Stimulated activated naive CD4-positive, alpha-beta T cell (primary cell): ENCODE measurements at places on chromosomes 7 and 10.

DNA sequence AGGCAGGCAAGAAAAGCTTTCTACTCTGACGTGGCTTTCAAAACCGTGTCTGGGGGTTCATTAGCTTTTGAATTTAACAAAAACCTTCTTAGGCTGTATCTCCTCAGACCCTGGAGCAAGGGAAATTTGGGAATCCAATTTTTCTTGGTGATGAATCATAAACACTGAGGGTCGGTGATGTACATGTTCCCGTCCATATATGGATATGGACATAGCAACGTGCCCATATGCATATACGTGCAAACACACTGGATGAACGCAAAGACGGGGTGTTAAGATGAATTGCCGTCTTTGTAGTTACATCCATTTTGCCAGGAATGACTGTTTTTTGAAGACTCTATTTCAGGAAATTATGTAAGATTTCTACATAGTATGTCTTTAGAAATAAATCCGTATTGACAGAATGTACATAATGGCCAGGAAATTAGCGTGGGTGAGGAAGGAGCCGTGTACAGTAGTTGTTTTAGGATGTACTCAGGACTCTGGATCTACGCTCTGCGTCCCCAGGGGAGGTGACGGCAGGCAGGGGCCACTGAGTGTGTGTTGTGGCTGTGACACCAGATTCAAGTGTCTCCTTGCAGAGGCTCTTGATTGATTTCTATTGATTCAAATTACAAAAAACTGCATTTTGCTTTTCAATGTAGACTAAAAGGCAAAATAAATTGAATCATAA lies 238.2 kb downstream of the DNAJB6 start:
- no peak for DNase-seq

DNA sequence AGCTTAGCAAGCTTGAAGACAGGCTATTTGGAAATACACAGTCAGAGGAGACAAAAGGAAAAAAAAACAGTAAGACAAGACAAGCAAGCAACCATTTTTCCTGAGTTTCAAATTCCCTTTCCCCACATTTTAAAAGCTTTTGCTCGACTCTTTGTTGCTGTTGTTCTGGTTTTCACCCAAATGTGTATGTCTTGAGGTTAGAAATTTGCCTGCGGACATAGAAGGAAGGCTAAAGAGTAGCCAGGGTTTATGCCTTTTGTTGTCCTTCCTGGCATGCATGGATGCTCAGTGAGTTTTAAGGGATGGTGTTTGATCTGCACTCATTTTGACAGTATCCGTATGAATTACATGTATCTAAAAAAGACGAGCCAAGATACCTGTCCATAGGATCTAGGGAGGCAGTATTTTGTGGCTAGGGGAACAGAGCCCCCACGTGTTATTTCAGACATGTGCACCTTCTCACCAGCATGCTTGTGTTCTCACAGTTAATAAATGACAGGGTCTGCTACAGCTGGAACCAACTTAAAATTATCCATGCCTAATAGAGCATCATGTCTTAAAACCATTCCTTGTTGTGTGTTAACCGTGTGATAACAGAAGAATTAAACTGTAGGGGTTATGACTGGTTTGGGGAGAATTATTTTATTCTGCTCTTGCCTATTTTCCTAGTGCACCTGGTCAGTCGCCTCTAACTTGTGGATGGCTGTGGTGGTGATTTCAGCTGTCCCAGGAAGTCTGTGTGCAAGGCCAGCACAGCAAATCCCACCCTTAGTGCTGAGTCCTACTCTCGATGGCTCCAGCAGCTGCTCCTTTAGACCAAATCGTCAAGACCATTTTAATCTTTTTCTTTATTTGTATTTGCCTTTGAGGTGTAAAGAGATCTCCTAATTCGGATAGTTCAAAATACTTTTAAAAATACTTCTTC lies 9.1 kb downstream of the WIPF3 start:
- DNase-seq: no peak

DNA sequence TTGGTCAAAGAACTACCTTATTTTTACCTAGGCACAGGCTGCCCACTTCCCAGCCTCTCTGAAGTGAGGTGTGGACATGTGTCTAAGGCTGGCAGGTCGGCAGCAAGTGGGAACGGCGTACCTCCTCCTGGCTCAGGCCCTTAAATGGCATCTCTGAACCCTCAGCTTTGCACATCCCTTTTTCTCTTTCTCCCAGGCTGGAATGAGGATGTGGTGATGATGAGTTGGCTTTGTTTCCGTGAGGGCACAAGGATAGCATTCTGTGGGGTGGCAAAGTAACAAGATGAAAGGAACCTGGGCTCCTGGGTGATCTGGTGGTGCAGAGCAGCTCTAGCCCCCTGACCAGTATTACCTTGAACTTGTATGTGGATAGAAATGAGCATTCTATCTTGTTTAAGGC lies 196.8 kb downstream of the REEP3 start:
- no peak for DNase-seq

- DNase-seq: no peak
Measured at GRCh38 chr10:75426880-75427279, 4.5 kb upstream of the LRMDA start.

DNA sequence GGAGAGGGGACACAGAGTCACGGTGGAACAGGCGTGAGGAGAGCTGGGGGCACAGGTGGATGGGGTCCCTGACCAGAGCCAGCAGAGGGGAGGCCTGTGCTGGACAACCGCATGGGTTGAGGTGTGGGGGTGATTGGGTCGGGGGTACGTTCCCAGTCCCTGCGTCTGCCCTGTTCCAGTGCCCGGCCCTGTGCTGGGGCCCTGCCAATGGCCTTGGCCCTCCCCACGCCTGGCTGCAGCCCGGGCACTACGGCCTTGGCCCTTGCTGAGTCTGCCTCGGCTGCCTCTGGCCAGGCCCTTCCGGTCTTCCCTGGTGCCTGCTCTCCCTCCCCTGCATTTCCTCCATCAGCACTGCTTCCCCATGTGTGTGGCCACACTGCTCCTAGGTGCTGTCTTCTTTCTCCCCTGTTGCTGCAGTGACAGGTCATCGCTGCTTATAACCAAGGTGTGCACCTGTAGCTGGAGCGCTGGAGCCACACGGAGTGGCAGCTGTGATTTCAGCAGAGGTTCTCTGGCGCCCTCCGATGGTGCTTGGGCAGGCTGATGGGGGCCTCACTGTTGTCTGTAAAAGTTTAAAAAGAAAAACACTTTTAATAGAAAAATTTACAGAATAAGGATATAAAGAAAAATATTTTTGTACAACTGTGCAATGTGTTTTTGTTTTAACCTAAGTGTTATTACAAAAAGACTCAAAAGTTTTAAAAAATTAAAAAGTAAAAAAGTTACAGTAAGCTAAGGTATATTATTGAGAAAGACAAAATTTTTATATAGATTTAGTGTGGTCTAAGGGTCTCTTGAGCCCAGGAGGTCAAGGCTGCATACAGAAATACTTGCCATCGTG lies 45.2 kb upstream of the BHLHA15 start:
- peak; percentile 38 for DNase-seq
